Vagina (tissue), 2 donors: ENCODE measurements at places on chromosomes 6 and 20.

GRCh38 chr6:116444092-116444491, 17.1 kb upstream of the CALHM6 start:
- no peak for DNase-seq

- no peak for DNase-seq
Measured at GRCh38 chr20:44637042-44637441, 14.5 kb downstream of the ADA start.

- no peak for DNase-seq
Measured at GRCh38 chr20:17576215-17576614, 6.3 kb downstream of the DSTN start.

- no peak for DNase-seq
Measured at GRCh38 chr6:2850538-2851113, 9.0 kb upstream of the SERPINB1 start.

DNA sequence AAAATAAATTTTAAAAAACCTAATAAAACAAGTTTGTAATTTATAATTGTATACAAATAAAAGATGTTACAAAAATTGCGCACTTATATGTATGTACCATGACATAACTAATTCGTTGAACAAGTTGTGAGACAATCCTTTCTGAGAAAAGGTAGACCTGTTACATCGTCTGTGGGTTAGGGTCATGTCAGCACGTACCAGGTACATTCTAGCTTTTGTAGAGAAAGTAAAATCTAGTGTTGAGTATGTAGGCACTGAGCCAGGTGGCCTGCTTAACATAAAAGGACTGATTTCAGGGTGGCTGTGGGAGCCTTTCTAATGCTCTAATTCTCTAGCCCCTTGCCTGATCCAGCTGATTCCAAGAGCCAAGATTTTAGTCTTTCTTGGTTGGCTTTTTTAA, 10.4 kb downstream of the RPL7L1 start:
- no peak for DNase-seq

DNA sequence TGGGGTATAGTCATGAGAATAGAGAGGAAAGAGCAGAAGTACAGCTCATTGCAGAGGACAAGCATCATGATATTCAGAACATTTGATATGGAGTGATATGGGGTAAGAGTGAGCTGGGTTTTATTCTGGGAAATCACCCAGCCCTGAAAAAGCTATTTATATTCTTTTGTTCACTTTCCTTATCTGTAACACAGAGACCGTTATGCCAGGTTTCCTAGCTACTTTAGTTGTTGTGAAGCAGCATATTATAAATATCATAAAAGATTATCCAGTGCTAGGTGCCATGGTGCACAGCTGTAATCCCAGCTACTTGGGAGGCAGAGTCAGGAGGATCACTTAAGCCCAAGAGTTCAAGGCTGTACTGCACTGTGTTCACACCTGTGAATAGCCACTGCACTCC, 9.8 kb upstream of the DEFB129 start:
- DNase-seq, result no peak

DNA sequence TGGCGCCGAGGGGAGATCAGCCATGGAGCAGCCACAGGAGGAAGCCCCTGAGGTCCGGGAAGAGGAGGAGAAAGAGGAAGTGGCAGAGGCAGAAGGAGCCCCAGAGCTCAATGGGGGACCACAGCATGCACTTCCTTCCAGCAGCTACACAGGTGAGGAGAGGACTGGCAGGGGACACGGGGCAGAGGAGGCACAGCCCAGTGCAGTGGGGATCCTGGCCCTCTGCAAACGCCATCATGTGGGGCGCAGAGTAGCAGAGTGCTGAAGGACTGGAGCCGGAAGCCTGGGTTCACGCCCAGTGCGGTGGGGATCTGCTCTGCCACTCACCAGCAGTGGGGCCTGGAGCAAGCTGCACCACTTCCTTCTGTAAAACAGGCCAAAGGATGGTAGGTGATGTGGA, 41.1 kb upstream of the FANCE start:
- DNase-seq, result no peak

DNA sequence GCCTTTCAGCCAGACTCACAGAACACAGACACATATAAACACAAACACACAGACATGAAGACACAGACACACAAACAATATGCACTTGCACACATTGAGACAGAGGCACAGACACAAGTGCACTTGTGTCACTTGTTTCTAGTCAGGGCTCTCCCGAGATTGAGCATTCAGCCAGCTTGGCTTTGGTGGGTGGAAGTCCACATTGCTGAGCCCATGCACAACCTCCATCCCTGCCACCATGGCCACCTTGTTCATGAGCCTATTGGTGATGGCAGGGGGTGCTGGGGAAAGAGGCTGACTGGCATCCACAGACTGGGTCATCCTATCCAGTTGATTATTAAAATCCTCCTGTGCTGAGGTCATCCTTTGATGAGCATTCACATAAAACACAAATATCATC, 11.5 kb upstream of the CST7 start:
- peak; percentile 91 for DNase-seq

DNA sequence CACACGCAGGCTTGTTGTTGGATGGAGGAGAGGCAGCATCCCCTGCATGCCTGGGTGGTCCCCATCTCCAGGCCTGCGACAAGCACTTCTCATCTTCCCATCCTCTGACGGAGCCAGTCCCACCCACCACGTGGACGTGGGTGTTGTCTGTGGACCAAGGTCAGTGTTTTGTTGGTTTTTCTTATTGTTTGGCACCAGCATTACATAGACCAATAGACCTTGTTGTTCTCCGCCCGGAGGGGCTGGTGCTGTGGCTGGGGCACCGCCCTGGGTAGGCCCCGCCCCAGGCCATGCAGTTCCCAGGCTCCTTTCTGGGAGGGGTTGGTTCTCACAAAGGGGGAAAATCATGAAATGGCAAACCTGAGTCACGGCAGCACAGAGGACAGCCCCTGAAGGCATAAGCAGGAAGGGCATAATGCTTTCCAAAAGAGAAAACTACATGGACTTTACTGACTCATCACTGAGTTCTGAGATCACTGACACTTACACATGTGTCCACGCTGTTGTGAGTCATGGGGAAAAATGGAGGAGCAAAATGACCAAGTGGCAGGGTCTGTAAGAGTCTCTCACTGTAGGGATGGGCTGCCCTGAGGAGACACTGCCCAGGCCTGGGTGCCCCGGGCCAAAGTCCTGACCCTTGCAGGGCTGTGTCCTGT, 90.8 kb downstream of the THBS2 start:
- DNase-seq, result peak; percentile 92
